ENCODE measurements at places on chromosomes 1 and 21. TPM values are rescaled to one million over a fixed set of nuclear protein-coding genes. Genes with fewer than 3 reads are reported as not detected.

DNA sequence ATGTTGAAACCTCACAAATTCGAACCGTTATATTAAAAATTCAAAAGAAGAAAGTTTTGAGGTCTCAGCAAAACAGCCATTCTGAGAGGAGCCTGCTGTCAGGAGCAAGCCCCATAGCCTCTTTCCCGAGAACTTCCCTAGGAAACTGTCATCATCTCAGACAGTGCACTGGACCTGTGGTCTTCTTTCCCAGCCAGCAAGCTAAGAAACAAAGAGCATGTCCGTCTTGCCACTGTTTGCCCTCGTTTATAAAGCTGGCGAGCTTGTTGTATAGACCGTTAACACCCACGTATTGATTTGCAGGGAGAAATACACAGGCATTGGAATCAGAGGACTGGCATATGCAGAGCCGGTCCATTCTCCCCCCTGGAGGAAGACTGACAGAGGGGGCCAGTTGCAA lies 407.0 kb downstream of the NPHP4 start:
- no peaks in the 10 kb centered on the region for H3K27me3 ChIP-seq
- H3K4me3 ChIP-seq = no peak overlapping the region
- H3K27ac ChIP-seq = no peak overlapping the region
- H3K4me1 ChIP-seq = no peaks in the 10 kb centered on the region
- no peaks in the 10 kb centered on the region for H3K36me3 ChIP-seq

DNA sequence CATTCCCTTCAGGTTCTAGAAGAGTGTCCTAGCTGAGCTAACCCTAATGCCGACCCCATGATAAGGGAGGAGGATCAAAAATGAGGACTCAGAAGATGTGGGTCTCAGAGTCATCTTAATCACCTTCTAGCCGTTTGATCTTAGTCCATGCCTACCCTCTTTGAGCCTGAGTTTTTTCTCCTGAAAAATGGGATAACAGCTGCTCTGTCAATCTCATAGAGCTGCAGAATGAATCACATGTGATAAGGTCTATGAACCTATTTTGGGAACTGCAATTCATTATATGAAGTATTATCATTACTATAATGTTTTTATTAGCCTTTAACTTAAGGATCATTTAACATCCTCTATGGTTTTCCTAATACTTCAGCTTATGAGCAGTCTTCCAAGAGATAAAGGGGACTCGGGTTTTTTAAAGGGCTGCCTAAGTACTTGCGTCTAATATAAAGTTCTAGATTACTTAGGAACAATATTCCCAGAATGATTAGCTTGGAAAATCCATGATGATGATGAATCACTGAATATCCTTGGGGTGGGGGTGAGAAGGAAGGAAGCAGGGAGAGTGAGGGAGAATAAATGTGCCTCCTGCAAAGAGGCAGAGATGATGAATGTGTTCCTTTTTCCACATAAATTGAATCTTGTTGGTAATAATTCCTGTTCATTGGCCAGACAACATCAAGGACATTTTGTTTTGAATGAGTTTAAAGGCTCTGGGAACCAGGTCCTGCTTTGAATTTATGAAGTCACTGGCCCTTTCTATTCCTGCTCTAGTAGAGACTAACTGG lies 66.8 kb downstream of the COLGALT2 start:
- H3K4me3 ChIP-seq = no peak overlapping the region
- DNase-seq = no peak
- H3K27ac ChIP-seq = no peak overlapping the region
- H3K4me1 ChIP-seq = no peaks in the 10 kb centered on the region
- H3K36me3 ChIP-seq = peaks cover 1% of the 10 kb centered on the region
- H3K27me3 ChIP-seq = no peaks in the 10 kb centered on the region

The CRYAA gene
- total RNA-seq = not detected

- H3K4me3 ChIP-seq = no peak overlapping the region
- peaks cover 84% of the 10 kb centered on the region for H3K27me3 ChIP-seq
- DNase-seq = no peak
- H3K36me3 ChIP-seq = no peaks in the 10 kb centered on the region
Observed at GRCh38 chr1:202709276-202710041, 795 bp downstream of the SYT2 start.

The TRMT1L gene
- total RNA-seq = 25.3 TPM

All from IMR-90 (cell line).